ENCODE measurements at places on chromosomes 5 and 9. TPM values are rescaled to one million over a fixed set of nuclear protein-coding genes. Genes with fewer than 3 reads are reported as not detected.

Gene PROB1
- 1.7 TPM for total RNA-seq

Gene UBAP1
- total RNA-seq: 44.9 TPM

Gene ADAMTS12
- 0.27 TPM for total RNA-seq

Gene GLDC
- total RNA-seq: 22.8 TPM
